ENCODE measurements at places on chromosomes 5 and 9. TPM values are rescaled to one million over a fixed set of nuclear protein-coding genes. Genes with fewer than 3 reads are reported as not detected.

- no peak for DNase-seq
- no peaks in the 10 kb centered on the region for H3K27me3 ChIP-seq
- no peak overlapping the region for H3K27ac ChIP-seq
- H3K4me1 ChIP-seq, result no peaks in the 10 kb centered on the region
- H3K36me3 ChIP-seq, result no peaks in the 10 kb centered on the region
- no peak overlapping the region for H3K4me3 ChIP-seq
Measured at GRCh38 chr9:106077731-106078130, 383.4 kb downstream of the TMEM38B start.

DNA sequence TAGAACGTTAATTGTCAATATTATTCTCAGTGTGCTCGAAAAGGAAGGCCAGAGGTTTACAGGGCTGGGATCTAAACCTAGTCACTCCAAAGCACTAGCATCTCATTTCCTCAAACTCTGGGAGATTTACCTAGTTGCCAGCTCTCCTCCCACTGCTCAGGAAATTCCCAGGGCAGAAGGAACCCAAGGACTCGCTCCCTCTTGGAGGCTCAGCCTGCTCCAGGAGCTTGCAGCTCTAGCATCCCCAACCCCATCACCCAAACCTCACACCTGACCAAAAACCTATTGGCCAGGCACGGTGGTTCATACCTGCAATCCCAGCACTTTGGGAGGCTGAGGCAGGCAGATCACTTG, 26.0 kb downstream of the SERINC5 start:
- H3K4me3 ChIP-seq, result no peak overlapping the region
- H3K27ac ChIP-seq, result no peak overlapping the region
- no peaks in the 10 kb centered on the region for H3K4me1 ChIP-seq
- no peaks in the 10 kb centered on the region for H3K27me3 ChIP-seq

DNA sequence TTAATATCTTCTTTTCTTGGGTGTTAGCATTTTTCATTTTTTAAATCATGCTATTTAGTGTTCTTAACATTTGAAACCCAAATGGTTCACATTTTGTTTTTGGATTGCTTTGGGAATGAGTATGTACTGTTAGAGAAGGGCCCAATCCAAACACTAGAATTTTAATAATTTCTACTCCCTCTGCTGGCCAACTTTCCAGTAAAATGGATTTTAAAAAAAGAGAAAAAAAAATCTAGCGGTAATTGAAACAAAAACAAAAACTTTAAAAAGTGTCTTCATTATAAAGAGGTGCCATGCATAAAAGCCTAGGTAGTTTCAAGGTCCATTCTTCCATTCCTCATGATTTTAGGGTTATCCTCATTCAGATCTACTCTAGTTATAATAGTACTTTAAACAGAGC, 32.1 kb upstream of the RICTOR start:
- H3K4me3 ChIP-seq, result no peak overlapping the region
- H3K4me1 ChIP-seq, result no peaks in the 10 kb centered on the region
- no peaks in the 10 kb centered on the region for H3K36me3 ChIP-seq
- no peak overlapping the region for H3K27ac ChIP-seq
- no peaks in the 10 kb centered on the region for H3K27me3 ChIP-seq
- no peak for DNase-seq

DNA sequence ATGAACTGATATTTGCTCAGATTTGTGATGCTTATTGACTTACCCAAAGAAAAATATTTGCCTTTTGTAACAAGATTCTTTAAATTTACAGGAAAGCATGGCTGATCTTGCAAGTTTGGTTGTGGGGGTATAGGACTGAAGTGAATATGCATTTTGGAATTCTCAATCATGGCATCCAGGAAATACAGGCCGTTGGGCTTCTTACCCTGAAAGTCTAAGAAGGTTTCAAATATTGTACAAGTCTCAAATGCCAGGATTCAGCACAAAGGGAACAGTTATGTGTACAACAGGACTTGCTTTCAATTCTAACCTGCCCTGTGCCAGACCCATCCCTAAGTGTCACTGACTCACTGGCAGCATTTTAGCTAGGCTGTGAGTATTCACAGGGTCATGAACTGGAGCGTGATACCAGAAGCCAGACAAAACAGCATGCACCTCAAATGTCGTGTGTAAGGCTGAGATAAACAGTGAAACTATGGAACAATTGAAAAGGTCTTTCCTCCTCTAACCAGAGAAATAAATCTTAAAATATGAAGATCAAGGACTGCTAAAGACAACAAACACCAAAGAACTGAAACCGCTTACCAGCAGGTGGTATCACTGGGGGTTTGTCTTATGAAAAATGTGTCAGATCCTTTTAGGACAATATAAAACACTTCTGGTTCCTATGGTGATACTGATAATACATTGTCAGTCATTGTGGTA, 168.6 kb upstream of the RGMB start:
- no peak for DNase-seq
- no peak overlapping the region for H3K27ac ChIP-seq
- H3K36me3 ChIP-seq, result no peaks in the 10 kb centered on the region
- H3K27me3 ChIP-seq, result no peaks in the 10 kb centered on the region
- H3K4me1 ChIP-seq, result no peaks in the 10 kb centered on the region

DNA sequence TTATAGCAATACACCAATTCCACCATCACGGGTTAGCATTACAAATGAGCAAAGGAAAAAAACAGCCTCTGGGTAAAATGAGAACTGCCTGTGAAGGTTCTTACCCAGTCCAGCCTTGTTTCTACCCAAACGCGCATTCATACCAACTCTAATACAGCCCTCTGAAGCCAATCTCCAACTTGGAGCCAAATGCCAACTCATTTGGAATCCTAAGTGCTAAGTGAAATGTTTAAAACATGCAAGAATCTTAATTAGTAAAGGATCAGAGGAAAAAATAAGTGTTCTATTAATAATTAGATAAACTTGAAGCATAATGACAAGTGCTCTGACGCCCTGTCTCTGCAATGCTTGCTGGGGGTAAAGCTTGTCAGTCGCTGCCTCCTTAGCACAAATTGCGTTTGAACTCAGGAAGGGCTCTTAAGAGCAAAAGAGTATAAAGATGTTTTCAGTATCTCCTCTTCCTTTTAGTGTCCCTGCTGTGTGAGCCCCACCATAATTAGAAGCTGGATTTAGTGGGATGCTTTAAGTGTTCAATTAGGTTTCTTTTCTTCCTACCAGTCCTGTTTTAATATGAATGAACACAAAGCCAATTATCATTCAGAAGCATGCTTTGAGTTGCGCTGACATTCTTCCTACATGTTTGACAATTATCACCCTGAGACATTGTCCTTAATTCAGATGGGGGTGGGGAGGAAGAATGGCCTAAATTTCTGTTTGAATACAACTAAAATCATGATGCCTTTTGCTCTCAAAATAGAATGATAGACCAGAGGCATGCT, 537.6 kb downstream of the DTWD2 start:
- H3K27me3 ChIP-seq, result no peaks in the 10 kb centered on the region
- H3K27ac ChIP-seq, result no peak overlapping the region
- no peaks in the 10 kb centered on the region for H3K4me1 ChIP-seq
- DNase-seq, result no peak

DNA sequence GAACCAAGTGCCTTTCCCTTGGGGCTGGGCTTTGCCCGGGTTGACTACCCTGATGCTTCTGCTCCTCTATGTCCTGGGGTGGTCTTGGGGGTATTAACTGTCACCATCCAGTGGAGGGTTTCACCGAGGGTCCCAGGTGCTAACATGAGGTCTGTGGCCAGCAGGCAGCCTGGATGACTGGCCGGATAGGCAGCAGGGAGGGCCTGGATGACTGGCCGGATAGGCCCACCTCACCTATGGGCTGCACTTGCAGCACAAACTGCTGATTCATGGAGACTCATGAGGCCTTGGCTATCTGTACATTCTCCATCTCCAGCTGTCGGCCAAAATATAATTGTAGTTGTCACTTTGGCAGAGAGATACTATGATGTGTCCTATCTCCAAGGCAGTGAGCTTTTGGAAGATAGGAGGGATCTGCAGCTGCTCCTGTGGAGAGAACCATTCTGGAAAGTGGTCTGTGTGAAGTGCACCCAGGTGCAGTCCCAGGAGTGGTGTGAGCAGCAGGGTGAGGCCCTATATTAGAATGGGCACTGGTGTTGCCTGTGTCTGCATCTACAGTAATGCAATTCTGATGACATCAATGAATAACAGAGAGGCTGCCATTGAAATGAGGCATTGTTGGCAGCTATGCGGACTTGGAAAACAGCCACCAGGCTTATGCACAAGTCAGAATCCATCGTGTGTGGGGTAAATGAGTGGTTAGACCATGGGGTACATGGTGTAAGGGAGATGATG, 26.3 kb upstream of the CDKN2AIPNL start:
- H3K36me3 ChIP-seq, result no peaks in the 10 kb centered on the region
- no peak for DNase-seq
- no peaks in the 10 kb centered on the region for H3K27me3 ChIP-seq
- no peak overlapping the region for H3K4me3 ChIP-seq
- peak overlapping the region; percentile 79 for H3K27ac ChIP-seq
- peaks cover 9% of the 10 kb centered on the region for H3K4me1 ChIP-seq

- no peaks in the 10 kb centered on the region for H3K4me1 ChIP-seq
- H3K27me3 ChIP-seq, result no peaks in the 10 kb centered on the region
- H3K4me3 ChIP-seq, result no peak overlapping the region
- no peak for DNase-seq
- no peaks in the 10 kb centered on the region for H3K36me3 ChIP-seq
- no peak overlapping the region for H3K27ac ChIP-seq
Measured at GRCh38 chr9:126386776-126387175, 60.1 kb downstream of the MVB12B start.

DNA sequence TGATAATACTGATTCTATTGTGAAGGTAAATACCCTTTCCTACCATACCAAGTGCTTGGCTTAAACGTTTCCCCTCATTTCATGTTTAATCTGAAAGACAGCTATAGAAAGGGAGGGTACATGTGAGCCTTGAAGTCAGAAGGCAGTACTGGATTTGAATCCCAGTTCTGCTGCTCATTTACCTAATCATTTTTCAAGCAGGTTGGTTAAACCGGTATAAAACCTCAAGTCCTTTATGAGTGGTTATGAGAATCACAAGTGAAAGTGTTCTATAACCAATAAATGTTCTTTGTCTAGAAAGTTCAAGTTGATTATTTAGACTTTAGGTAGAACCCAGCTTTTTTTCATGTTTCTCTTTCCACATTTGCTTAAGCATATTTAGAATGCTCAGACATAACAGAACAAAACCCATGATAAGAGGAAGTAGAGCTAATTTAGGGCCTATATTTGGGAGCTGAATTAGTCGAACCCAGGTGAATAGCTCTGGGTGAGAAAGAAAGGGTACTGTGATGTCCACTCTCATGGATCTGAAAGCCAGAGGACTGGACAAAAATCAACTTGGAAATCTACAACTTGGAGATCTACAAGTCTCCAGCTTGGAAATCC, 29.7 kb upstream of the F2RL2 start:
- no peaks in the 10 kb centered on the region for H3K36me3 ChIP-seq
- no peak overlapping the region for H3K27ac ChIP-seq
- H3K27me3 ChIP-seq, result no peaks in the 10 kb centered on the region
- no peak for DNase-seq
- H3K4me3 ChIP-seq, result no peak overlapping the region
- H3K4me1 ChIP-seq, result no peaks in the 10 kb centered on the region

DBH gene
- total RNA-seq, result 1.3 TPM

PPP2R2B gene
- 14.8 TPM for total RNA-seq
